ENCODE measurements at places on chromosomes 4 and X.

- H3K4me1 ChIP-seq, result no peaks in the 10 kb centered on the region
- no peak overlapping the region for H3K4me3 ChIP-seq
- no peaks in the 10 kb centered on the region for H3K27me3 ChIP-seq
- DNase-seq, result no peak
- H3K36me3 ChIP-seq, result no peaks in the 10 kb centered on the region
Measured at GRCh38 chrX:114058988-114059418, 524.9 kb upstream of the HTR2C start.

GRCh38 chr4:38411092-38411491 lies 252.9 kb upstream of the KLF3 start:
- no peaks in the 10 kb centered on the region for H3K36me3 ChIP-seq
- DNase-seq, result no peak
- H3K27me3 ChIP-seq, result no peaks in the 10 kb centered on the region
- H3K27ac ChIP-seq, result no peak overlapping the region
- no peak overlapping the region for H3K4me3 ChIP-seq
- no peaks in the 10 kb centered on the region for H3K4me1 ChIP-seq

- no peaks in the 10 kb centered on the region for H3K27me3 ChIP-seq
- no peak overlapping the region for H3K4me3 ChIP-seq
- peak; percentile 12 for DNase-seq
- 0 out of 2 replicates have a peak, but pooled peaks cover 3% of the 10 kb centered on the region for H3K4me1 ChIP-seq
- no peak overlapping the region for H3K27ac ChIP-seq
Measured at GRCh38 chrX:38985375-38985774, 184.1 kb downstream of the MID1IP1 start.

GRCh38 chrX:43706786-43707370 lies 50.8 kb downstream of the MAOA start:
- DNase-seq, result no peak
- no peaks in the 10 kb centered on the region for H3K36me3 ChIP-seq
- no peaks in the 10 kb centered on the region for H3K27me3 ChIP-seq
- H3K4me1 ChIP-seq, result no peaks in the 10 kb centered on the region
- H3K4me3 ChIP-seq, result no peak overlapping the region

DNA sequence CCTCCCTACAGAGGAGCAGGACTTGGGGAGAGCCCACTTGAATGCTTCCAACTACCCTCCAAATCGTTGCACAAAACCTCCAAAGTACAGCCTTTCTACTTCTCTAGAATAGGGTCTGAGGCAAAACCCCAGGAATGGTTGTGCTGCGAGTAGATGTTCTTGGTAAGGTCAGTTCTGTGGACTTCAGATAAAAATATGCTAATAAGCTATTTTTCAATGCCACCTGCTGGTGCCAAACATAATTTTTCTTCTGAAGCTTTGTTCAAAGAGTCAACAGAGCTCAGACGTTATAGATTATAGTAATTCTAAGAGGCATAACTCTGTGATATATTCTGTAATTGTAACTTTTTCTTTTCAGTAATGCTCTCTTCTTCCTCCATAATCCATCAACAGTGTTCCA lies 425.7 kb downstream of the GPAT3 start:
- H3K27me3 ChIP-seq, result no peaks in the 10 kb centered on the region
- DNase-seq, result no peak
- no peak overlapping the region for H3K4me3 ChIP-seq

GRCh38 chr4:7747062-7747385 lies 192.6 kb downstream of the AFAP1 start:
- H3K4me1 ChIP-seq, result no peaks in the 10 kb centered on the region
- H3K36me3 ChIP-seq, result no peaks in the 10 kb centered on the region
- no peak for DNase-seq
- no peak overlapping the region for H3K27ac ChIP-seq
- H3K27me3 ChIP-seq, result no peaks in the 10 kb centered on the region
